ENCODE measurements at places on chromosomes 4 and X.

- H3K36me3 ChIP-seq, result no peaks in the 10 kb centered on the region
- H3K4me3 ChIP-seq, result no peak overlapping the region
- no peak for DNase-seq
- H3K27me3 ChIP-seq, result no peaks in the 10 kb centered on the region
Observed at GRCh38 chr4:180665994-180666824, 1577.0 kb upstream of the TENM3 start.

DNA sequence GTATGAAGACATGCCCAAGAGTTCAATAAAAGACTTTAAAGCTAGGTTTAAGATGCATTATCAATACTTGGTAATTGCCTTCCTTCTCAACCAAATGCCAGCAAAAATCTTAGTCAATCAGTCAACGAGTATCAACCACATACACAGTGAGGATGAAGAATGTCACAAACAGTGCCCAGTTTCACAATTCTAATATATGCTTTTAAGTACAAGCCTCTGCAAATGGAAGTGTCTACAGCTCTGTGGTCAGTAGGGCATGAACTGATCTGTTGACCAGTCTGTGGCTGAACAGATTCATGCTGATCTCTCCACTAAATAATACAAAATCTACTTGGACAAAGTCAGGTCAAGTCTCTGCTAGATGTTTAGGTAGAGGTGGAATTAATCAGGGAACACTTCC lies 27.9 kb downstream of the PPARGC1A start:
- peak overlapping the region; percentile 30 for H3K27ac ChIP-seq
- no peaks in the 10 kb centered on the region for H3K27me3 ChIP-seq
- H3K4me3 ChIP-seq, result no peak overlapping the region
- no peaks in the 10 kb centered on the region for H3K36me3 ChIP-seq
- peaks cover 57% of the 10 kb centered on the region for H3K4me1 ChIP-seq

DNA sequence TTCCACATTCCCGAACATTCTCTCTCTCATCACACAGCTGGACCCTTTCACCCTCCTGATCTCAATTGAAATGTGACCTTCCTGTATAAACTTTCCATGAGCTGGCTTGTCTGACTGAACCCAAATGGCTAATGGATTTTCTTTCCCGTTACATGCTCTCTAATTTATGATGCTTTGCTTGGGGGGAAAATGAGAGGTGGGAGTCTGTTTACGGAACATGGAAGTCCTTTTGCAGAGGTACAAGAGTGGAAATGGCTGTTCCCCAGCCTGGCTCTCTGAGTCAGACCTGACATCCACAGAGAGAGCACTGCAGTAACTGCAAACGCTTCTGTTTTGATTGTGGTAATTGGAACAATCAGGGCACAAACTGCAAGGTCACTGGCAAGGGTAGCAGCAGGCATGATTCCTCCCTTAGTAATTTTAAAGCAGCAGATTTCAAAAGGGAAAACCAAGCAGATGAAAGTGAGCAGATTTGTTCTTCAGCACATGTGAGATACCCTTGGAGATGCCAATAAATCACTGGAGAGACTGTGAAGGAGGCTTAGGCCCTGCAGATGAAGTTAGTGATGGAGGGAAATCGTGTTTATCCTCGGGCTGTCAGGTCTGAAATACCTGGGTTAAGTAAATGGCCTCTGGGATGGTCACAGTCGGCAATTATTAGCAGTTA lies 83.9 kb downstream of the SNCA start:
- no peak overlapping the region for H3K27ac ChIP-seq
- no peak overlapping the region for H3K4me3 ChIP-seq
- DNase-seq, result no peak
- no peaks in the 10 kb centered on the region for H3K27me3 ChIP-seq

DNA sequence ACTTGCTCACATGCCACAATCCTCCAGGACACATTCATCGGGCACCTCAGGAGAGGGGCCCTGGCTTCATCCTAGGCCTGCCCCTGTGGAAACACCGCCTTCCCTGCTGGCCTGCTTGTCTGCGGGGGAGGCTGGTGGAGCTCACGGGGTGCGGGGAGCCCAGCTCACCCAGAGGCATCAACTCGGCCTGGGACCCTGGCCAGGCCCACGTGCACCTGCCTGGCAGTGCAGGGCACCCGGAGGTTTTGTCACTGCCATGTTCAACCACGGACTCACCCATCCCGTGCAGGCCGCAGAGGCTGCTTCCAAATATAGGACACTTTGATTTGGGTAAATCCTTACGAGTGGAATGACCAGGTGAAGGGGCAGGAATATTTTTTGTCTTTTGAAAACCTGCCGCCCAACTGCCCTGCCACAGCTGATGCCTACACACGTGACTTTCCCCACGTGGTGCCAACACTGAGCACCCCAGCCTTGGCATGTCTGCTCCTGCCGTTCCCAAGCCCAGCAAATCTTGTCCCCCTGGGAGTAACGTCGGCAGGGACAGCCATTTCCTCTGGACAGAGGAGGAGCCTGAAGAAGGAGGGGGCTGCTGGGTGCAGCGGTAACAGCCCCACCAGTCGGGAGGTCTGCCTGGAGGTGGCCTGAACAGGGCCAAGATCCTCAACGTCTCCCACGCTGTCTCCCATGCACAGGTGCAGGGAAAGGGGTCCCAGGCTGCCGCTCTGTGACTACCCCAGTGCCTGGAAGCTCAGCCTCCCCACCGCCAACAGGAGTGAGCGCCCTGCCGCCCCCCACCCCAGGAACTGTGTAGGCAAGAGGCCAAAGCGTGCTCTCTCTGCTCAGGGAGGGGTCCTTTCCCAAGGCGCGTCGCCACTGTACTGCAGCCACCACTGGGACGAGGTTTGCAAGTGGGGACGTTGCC lies 8.5 kb downstream of the MXD4 start:
- no peak overlapping the region for H3K27ac ChIP-seq
- H3K36me3 ChIP-seq, result peaks cover 10% of the 10 kb centered on the region
- peak; percentile 18 for DNase-seq
- H3K27me3 ChIP-seq, result no peaks in the 10 kb centered on the region
- no peak overlapping the region for H3K4me3 ChIP-seq

DNA sequence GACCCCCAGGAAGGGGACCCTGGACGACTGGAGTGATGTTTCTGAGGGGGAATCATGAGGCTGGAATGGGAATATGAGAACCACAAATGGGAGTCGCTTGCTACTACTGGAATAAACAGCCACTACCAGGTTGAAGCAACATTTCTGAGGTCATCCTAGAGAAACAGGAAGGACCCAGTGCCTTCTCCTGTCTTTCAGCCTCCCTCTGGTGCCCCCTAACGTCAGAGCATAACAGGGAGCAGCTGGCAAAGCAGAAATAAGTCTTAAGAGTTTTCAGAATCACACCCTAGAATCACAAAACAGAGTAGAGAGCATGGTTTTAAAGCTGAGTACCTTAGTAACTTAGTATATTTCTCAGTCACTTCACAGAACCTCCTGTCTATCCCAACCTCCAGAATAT lies 347.8 kb upstream of the PITX2 start:
- no peaks in the 10 kb centered on the region for H3K27me3 ChIP-seq
- DNase-seq, result peak; percentile 35
- no peak overlapping the region for H3K27ac ChIP-seq
- no peak overlapping the region for H3K4me3 ChIP-seq
